ENCODE measurements at places on chromosomes 11 and 22.
A peak's percentile ranks its signal among the peaks of the same experiment; 100 is the strongest.

DNA sequence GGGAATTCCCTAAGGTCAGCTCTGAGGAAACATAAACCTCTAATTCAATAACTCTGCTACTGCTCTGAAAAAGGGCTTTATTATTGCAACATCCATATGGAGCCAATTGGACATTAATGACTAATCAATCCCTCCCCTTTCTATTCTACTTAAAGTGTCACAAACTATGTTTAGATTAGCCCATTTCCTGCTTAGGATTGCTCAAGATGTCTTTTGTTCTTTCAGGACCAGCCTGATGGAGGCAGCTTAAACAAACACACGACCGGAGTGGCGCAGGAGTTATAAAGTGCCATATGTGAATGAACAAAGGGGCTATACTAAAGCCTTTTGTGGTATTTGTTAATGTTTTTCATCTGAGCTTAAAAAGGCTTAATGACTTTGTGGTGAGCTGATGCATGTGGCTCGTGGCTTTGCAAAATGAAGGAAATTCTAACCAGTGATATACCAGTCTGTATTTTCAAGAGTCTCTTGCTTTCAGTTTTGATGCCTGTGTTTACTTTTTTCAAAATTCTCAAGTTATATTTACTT, 354.4 kb downstream of the SOX6 start:
- H3K27ac ChIP-seq = no peak overlapping the region
- H3K4me3 ChIP-seq = no peak overlapping the region
- no peaks in the 10 kb centered on the region for H3K27me3 ChIP-seq

DNA sequence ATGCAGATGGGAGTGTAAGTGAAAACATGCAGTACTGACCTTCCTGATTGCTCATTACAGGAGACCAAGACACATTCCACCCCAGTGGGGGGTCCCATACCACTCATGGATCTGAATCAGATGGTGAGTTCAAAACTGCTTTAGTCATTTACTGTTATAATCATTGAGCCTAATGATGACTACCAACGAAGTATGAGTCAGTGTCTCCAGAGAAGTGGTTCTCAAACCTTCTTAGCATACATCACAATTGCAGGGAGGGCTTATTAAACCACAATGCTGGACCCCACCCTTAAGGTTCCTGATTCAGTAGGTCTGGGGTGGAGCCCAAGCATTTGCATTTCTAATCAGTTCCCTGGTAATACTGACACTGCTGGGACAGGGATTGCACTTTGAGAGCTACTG, 75.8 kb downstream of the CD44 start:
- H3K27me3 ChIP-seq = no peaks in the 10 kb centered on the region
- H3K36me3 ChIP-seq = no peaks in the 10 kb centered on the region
- H3K4me3 ChIP-seq = no peak overlapping the region
- no peaks in the 10 kb centered on the region for H3K4me1 ChIP-seq
- H3K27ac ChIP-seq = no peak overlapping the region

GRCh38 chr11:106128740-106129139, 51.3 kb downstream of the AASDHPPT start:
- no peak overlapping the region for H3K4me3 ChIP-seq
- H3K36me3 ChIP-seq = no peaks in the 10 kb centered on the region
- no peak for DNase-seq
- no peak overlapping the region for H3K27ac ChIP-seq
- no peaks in the 10 kb centered on the region for H3K27me3 ChIP-seq

DNA sequence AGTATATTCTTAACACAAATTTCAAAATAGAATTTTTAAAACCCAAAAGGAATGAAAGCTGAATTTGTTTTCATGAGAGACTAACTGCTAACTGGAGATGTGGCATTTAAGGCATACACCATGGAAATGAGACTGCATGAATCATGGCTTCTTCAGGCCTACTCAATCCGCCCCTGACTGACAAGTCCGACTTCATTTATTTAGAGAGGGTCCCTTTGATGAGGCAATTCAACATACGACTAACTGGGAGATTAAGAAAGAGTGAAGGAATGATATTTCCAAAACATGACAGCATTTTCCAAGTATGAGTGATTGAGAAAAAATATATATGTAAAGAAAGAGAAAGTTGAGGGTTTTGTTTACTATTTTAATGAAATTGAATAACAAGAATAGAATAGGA, 720.1 kb downstream of the DLG2 start:
- DNase-seq = no peak
- no peak overlapping the region for H3K27ac ChIP-seq
- H3K4me1 ChIP-seq = no peaks in the 10 kb centered on the region
- H3K27me3 ChIP-seq = no peaks in the 10 kb centered on the region
- H3K4me3 ChIP-seq = no peak overlapping the region

- DNase-seq = no peak
- H3K4me3 ChIP-seq = no peak overlapping the region
- no peaks in the 10 kb centered on the region for H3K36me3 ChIP-seq
- no peaks in the 10 kb centered on the region for H3K27me3 ChIP-seq
- no peak overlapping the region for H3K27ac ChIP-seq
These were observed 2.7 kb downstream of the CRYBB1 start for GRCh38 chr22:26615149-26615548.

GRCh38 chr22:46044621-46045458, 67.9 kb upstream of the WNT7B start:
- H3K27ac ChIP-seq = peak overlapping the region; percentile 99
- peak overlapping the region; percentile 64 for H3K4me3 ChIP-seq
- no peaks in the 10 kb centered on the region for H3K27me3 ChIP-seq

- H3K27ac ChIP-seq = no peak overlapping the region
- no peak overlapping the region for H3K4me3 ChIP-seq
- no peak for DNase-seq
These were observed 19.4 kb downstream of the SUSD2 start for GRCh38 chr22:24200619-24201212.

GRCh38 chr11:72807792-72808191, 6.4 kb upstream of the ATG16L2 start:
- H3K27me3 ChIP-seq = no peaks in the 10 kb centered on the region
- H3K4me3 ChIP-seq = no peak overlapping the region
- DNase-seq = no peak
- H3K36me3 ChIP-seq = no peaks in the 10 kb centered on the region
- H3K27ac ChIP-seq = no peak overlapping the region

DNA sequence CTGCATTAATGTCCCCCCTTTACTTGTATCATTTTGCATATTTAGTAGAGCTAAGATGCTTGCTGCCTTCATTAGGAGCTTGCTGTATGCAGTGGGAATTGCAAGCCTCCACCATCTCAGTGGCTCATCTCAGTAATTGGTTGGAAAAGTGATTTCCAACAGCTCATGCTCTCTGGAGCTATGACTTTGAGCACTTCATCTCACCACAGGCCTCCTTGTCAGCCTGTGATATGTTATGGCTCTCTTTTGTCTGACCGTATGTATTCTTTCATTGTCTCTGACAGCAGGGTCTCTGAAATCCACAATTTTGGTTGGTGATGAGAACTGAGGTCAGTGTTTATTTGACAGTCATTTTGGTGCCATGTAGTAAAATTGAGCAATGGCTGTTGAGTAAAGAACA, 345.1 kb downstream of the FAT3 start:
- H3K4me3 ChIP-seq = no peak overlapping the region
- DNase-seq = no peak
- no peaks in the 10 kb centered on the region for H3K27me3 ChIP-seq
- no peaks in the 10 kb centered on the region for H3K36me3 ChIP-seq
- no peaks in the 10 kb centered on the region for H3K4me1 ChIP-seq
- H3K27ac ChIP-seq = no peak overlapping the region
